ENCODE measurements at places on chromosomes 6 and 20.

GRCh38 chr6:37451441-37452193 is 18.6 kb downstream of the CMTR1 start:
- peak; percentile 97 for DNase-seq

DNA sequence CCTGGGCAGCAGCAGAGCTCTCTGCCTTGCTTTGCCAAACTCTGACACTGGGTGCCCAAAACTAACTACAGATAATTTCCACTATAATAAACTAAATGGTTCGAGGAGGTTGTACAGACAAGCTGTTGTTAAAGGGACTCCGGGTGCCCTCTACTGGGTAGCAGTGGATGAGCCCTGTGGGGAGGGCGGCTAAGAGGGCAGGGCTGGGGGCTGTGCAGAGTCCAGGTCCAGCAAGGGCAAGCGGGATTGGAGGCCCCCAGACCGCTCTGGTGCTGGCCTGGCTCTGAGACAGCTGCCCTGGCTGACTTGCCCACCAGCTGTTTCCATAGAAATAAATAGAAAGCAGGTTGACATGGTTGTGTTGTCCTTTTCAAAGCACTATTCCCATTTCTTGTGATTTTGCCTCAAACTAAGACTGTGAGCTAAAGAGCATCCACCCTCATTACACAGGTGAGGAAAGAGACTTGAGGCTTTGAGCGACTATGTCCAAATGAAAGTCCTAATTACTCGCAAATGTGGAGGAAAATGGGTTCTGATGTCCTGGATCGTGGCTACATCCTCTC is 167.6 kb upstream of the CST7 start:
- DNase-seq, result no peak

GRCh38 chr6:169469028-169469427 is 215.4 kb upstream of the THBS2 start:
- no peak for DNase-seq

DNA sequence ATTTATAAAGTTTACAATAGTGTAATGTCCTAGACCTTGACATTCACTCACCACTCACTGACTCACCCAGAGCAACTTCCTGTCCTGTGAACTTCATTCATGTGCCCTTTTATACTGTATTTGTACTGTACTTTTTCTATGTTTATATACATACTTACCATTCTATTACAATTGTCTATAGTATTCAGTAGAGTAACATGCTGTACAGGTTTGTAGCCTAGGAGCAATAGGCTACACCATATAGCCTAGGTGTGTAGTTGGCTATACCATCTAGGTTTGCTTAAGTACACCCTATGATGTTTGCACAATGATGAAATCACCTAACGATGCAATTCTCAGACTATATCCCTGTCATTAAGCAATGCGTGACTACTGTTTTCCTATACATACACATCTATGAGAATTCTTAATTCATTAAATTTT is 17.5 kb downstream of the EDEM2 start:
- DNase-seq, result no peak

DNA sequence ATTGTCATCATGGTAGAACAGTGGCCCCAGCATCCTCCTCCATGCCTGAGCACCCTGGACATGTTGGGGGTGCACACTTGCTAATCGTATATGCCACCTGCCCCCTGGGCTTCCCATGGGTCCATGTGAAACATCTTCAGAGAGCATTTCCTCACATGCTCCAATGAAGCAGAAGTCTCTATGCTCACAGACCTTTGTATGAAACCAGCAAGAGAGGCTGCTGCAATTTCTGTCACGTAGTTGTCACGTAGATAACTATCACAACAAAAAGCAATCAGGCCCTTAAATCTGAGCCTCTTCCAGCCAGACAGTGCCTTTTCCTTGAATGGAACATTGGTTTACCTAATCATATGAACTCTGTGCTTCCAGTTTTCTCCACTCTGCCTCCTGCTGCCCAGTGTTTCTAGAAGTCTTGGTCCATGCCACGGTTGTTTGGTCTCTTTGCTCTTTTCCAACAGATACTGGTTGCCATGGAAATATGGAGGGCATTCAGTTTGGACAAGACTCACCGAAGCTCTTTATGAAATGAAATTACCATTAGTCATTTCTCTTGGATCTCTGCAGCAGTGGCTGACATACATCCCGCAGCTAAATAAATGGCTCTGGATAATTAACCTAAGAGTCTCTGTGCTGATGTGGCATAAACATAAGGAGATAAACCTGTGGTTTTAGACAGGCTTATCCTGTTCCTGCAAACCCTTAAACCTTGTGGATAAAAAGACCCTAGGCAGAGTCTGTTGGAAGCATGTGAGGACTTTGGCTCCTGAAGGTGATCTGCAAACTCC is 172.8 kb upstream of the SYNDIG1 start:
- DNase-seq, result no peak

GRCh38 chr20:48448666-48449600 is 378.9 kb downstream of the PREX1 start:
- peak; percentile 5 for DNase-seq

DNA sequence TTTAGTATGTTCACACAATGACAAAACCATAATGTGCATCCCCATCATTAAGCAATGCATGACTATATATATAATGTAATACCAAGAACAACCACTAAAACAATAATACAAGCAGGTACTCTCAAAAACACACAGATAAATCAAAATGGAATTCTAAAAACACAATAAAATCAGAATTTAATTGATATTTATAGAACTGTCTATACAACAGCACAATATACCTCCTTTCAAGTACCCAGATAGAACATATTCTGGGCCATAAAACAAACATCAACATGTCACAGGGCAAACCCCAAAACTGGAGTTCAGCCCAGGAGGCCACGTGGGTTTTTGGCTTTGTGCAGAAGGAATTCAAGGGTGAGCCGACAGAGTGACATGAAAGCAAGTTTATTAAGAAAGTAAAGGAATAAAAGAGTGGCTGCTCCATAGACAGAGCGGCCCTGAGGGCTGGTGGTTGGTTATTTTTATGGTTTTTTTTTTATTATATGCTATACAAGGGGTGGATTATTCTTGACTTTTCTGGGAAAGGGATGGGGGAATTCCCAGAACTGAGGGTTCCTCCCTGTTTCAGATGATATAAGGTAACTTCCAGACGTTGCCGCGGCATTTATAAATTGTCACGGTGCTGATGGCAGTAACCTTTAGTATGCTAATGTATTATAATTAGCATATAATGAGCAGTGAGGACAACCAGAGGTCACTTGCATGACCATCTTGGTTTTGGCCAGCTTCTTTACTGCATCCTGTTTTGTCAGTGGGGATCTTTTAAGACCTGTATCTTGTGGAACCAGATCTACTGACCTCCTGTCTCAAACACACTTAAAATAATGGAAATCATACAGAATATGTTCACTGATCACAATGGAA is 5.6 kb downstream of the RAB23 start:
- no peak for DNase-seq

- DNase-seq, result no peak
Observed at GRCh38 chr6:157226761-157227160, 96.6 kb downstream of the TMEM242 start.

- DNase-seq, result no peak
Observed at GRCh38 chr6:82145926-82146452, 101.6 kb downstream of the IBTK start.

DNA sequence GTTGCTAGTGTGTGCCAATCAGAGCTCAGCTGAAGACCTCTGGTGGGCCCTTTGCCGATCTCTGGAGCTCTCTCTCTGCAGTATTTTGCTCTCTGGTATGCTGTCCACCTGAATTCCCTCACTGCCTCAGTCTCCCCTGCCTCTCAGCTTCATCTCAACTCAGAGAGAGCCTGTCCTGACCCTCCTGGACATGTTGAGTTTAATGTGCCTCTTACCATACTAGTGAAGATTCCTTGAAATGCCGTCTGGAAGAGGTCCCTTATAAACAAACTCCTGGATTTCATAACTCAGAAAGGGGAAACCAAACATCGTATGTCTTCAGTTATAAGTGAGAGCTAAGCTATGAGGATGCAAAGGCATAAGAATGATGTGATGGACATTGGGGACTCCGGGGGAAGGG is 231.1 kb upstream of the ZNF217 start:
- no peak for DNase-seq

GRCh38 chr6:116200619-116201249 is 53.1 kb downstream of the TSPYL4 start:
- peak; percentile 24 for DNase-seq

DNA sequence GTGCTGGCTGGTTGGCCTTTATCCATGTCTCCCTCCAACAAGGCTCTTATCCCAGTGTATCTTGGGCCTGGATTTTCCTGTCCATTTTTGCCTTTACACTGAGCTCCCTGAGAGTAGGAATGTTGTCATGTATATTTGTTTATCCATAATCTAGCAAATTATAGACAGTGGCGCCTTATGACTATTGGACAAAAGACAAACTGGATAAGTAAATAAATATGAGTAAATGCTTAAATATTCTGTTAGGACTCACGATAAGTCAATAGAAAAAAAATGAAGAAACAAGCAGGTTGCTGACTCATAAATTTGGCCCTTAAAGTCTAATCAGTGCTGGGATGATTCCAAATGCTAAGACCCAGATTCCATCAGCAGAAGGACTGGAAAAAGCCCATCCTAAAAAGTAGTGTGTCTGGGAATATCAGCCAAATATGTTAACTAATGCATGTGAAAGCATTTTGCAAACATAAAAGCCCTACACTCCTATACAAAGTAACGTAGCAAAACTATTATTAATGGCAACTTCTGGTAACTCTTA is 55.0 kb upstream of the PCSK2 start:
- no peak for DNase-seq

GRCh38 chr20:12337601-12338000 is 419.9 kb downstream of the BTBD3 start:
- no peak for DNase-seq

GRCh38 chr6:13241364-13241763 is 87.0 kb downstream of the TBC1D7 start:
- DNase-seq, result no peak

DNA sequence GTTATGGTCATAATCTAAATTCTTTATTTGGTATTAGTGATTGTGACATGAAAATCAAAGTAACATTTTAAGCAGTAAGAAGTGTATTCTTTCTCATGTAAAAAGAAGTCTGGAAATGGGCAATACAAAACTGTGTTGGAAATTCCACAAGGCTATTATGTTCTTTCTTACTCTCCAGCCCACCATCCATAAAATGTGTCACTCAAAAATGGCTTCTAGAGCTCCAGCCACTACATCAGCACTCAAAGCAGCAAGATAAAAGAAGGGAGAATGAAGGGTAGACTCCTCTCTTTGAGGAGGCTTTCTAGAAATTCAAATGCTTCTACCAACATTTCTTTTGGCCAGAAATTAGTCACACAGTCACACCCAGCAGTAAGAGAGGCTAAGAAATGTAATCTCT is 18.4 kb downstream of the PDSS2 start:
- no peak for DNase-seq

GRCh38 chr6:117263353-117263927 is 1.9 kb upstream of the VGLL2 start:
- no peak for DNase-seq

GRCh38 chr6:113381959-113382358 is 475.2 kb upstream of the MARCKS start:
- DNase-seq, result no peak

GRCh38 chr6:115456848-115457247 is 603.8 kb downstream of the FRK start:
- DNase-seq, result no peak

DNA sequence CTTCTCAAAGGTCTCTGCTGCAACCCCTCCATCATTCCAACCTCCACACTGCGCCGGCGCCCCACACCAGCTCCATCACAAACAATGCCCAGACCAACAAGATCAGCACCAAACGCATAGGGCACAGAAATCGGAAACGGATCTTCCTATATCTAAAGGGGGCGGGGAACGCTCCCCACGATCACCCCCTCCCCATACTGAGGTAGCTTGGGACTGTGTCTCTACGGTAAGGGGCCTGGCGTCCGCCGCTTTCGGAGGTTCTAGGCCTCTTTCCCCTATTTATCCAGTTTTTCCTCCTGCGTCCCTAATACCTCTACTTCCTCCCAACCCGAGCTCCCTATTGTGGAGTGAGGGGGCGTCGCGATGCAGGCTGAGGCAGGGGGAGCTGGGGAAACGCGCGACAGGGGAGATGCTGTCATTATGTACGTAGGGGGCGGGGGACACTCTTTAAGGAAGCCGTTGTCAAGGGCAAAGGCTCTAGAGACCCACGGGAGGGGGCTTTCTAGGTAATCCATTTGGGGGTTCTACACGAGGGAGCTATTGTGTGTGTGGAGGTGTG is 909 bp downstream of the DNAAF9 start:
- no peak for DNase-seq
